ENCODE measurements at places on chromosomes 12 and 14.

DNA sequence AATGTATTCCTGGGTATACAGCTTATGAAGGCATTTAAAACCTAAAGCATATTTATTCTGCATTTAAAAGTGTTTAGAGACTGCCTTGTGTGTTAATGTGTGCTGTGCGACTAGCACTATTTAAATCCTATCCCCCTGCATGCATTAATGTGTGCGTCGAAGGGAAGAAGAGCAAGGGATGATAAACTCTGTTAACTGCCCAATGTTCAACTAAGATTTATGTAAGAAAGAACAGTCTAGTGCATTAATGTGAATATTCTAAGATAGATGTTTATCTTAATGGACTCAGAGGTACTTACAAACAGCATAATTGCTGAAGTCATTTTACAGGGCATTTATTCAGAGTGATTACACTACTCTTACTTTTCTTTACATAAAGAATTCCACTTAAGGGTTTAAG lies 424.8 kb downstream of the DIO2 start:
- no peak for DNase-seq

DNA sequence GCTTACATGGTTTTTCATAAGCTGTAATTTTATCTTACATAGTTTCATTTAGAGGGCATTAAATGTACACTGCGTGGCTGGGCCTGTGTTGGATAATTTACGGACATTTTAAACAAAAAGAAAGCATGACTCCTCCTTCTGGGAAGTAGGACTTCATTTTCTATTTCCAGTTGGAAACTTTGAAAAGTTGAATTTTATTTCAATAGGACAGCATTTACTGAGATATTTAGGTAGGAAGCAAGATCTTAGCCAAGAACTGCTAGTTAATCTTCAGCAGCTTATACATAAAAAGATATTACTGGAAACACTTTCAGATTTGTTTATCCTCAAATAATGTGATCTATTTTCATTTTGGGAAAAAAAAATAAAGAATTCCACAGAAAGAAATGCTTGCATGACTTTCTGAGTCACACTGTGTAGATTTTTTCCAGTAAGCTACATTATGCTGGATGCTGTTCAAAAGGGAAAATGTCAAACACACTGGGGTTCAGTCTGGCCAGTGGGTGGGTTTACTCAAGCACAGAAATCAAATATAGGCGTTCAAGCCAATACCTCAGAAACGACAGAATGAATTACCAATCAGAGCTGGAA lies 239.4 kb upstream of the KRR1 start:
- peak; percentile 36 for DNase-seq

- DNase-seq: peak; percentile 56
Observed at GRCh38 chr12:104792570-104792969, 165.5 kb downstream of the SLC41A2 start.

DNA sequence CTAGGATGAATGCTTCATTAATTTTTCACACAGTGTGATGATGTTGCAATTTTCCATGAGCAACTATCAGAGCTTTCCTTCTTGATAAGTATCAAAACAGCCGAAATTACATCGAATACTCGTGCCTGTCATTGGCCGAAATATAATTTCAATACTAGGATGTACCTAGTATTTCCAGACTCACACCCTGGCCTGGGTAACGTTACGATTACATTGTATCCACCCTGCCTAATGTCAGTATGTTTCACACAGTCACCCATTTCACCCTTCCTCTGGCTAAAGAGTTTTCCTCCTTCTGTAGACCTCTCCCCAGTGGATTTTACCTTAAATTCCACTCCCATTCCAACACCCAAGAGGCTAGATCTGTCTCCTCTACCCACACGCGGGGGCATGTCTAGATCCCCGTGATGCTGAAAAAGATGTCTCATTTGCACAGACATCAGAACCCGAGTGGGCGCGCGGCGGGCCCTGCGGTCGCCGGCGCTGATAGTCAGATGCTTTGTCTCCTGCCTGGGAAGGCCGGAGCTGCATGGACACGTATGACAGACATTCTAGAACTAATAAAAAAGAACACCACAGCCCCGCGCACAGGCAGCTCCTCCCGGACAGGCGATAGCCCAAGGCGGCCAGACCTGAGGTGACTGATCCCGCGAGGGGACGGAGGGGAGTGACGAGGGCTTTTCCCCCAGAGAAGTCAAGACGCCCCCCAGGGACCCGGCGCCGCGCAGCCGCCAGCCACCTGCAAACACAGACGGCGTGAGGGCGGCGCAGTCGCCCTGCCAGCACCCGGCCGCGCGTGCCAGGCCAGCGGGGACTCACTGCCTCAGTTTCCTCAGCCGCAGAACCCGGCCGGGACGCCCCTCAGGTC lies 723 bp downstream of the KIF21A start:
- no peak for DNase-seq

DNA sequence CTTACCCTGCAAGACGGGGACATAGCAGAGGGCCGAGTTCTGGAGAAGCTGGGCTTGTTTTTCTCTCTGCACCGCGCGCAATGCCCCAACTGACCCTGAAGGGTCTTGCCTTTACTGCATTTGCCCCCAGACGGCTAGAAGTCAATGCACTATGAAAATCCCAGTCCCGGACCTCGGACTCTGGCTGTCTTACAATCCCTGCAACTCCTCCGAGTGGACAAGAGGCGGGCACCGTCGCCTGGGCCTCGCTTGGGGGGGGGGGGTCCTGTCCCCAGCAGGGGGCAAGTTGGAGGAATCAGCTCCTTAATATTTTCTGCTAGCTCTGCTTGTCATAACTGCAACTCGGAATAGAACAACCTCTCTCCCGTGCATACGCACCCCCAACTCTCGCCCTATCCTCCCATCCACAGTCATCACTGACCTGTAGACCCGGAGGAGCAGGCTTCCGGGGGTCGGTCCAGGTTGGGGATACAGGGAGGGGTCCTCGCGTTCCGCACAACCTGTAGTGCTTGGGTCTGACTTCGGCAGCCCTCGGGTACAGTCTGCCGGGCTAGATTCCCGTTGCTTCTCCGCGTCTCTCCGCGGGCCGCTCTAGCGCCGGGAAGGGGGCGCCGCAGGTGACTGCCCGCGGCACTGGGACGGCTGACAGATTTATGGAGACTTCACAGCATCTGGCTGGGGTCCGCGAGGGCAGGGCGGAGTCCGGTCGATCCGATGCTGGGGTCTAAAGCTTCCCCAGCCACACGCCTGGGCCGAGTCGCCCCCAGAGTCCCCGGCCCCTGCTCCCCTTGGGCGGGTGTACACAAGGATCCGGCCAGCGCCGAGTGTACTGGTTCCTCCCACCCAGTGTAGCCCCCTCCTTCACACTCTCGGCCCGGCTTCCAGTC lies 3.3 kb upstream of the PAX9 start:
- no peak for DNase-seq

DNA sequence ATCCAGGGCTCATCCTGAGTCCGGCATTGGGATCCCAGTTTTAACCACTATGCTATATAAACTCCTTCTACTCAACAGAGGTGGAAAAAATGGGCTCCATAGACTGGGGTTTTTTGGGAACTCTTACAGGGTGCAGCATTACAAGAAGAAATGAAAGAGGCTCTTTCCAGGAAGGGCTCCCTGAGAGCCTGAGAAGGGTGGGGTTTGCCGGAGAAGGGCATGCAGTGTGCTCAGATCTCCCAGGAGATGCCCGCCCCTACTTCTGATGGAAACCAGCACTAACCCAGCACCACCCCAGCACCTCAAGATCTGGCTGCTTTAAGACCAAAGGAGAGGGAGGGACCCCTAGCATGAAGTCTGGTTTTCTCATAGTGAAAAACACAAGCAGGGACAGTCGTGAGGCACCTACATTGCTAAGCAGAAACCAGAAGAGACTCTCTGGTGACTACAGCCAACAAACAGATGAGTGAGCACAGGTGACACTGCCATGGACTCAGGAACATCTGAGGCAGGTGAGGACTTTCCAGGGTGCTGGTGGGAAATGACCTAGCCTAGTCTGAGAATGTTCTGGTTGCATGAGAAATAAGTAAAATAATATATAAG lies 43.9 kb upstream of the HSP90B1 start:
- no peak for DNase-seq

- no peak for DNase-seq
Observed at GRCh38 chr14:61645247-61645646, 50.1 kb upstream of the HIF1A start.

DNA sequence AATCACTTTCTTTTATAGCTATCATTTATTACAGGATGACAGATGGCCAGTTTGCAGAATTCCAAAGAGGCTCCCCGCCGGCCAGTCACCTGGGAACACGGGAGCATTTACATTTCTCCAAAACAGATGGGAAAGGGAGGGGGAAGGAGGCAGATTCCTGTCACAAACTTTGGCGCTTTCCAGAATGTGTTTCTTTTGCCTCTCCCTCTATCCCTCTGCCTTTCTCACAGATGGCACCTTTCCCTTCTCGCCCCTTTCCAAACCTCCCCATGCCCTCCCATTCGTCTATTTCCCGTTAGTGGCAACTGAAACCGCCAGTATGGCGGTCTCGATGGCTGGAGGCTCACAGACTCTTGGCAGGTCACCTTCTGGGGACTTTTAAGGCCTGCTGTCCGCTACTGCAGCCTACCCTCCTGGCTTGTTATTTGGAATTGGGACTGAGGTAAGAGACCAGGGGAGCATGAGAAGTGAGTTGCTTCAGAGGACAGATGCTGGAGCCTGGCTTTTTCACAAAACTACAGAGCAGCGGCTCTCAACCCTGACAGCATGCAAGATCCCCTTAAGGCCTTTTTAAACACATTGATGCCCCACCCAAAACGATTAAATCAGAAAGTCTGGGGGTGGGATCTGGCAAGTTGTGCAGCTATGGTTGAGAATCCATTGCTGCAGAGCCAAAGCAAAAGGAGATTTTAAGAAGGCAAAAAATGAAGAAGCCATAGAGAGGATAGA lies 161.5 kb upstream of the VASH1 start:
- no peak for DNase-seq

DNA sequence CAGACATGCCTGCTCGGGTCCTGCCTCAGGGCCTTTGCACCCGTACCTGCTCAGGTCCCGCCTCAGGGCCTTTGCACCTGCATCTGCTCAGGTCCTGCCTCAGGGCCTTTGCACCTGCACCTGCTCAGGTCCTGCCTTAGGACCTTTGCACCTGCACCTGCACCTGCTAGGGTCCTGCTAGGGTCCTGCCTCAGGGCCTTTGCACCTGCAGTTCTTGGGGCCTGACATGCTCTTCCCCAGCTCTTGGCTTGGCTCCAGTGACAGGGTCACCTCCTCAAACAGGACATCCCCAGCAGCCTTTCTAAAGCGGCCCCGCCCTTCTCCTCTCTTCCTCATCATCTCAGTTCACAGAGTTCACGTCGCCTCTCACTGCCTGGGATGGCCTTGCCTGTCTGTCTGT lies 54.9 kb upstream of the NCOR2 start:
- no peak for DNase-seq

- no peak for DNase-seq
Observed at GRCh38 chr14:57493467-57494181, at the start of gene CCDC198. CCDC198 (minus strand) TSS chr14:57493857; CDS start chr14:57493715, 142 bp downstream.

- DNase-seq: no peak
Observed at GRCh38 chr14:52706724-52707706, at the start of gene PSMC6. PSMC6 (plus strand) TSS chr14:52707200; CDS start chr14:52707220, 20 bp downstream.

DNA sequence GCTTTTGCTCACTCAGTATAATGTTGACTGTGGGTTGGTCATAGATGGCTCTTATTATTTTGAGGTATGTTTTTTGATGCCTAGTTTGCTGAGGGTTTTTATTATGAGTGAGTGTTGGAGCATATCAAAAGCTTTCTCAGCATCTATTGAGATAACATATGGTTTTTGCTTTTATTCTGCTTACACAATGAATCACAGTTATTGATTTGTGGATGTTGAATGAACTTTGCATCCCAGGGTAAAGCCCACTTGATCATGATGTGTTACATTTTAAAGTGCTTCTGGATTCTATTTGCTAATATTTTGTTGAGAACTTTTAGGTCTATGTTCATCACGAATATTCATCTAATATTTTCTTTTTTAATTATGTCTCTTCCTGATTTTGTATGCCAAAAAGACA lies 1260.3 kb downstream of the TMEM121 start:
- no peak for DNase-seq

DNA sequence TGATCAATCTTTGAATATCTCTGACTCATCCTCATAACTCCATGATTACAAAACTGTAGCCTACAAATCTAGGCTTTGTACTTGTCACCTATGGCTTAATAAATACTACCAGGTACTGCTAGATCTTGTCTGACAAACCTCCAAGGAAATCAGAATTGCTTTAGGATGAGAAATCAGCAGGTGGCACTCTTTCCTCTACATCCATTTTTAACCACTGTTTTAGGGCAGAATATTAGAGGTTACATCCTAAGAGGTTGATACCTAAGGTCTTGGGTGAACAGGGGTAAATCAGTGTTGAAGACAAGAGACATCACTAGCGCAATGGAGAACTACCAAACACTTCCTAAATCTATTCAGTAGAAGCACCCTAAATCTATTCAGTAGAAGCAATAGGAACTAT lies 63.1 kb upstream of the SOX5 start:
- no peak for DNase-seq

GRCh38 chr14:54734966-54735365 lies 167.7 kb downstream of the GCH1 start:
- DNase-seq: no peak

DNA sequence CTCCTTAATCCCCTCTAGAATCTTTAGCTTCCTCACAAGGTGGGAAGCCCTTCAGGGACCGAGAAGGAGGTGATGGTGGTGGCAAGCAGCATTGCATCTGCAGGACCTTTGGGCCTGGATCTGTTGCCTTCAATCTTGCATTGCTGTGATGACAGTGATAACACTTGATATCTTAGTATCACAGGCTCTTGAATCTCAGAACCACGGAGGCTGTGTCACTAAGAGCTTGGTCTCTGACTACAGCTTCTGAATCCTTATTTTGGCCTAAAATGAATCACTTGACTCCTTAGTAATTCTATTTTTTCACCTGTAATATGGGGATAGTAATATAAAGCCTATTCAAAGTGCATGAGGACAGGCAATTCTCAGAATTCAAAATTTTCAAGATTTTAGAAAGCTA lies 8.9 kb upstream of the AMN1 start:
- DNase-seq: no peak

DNA sequence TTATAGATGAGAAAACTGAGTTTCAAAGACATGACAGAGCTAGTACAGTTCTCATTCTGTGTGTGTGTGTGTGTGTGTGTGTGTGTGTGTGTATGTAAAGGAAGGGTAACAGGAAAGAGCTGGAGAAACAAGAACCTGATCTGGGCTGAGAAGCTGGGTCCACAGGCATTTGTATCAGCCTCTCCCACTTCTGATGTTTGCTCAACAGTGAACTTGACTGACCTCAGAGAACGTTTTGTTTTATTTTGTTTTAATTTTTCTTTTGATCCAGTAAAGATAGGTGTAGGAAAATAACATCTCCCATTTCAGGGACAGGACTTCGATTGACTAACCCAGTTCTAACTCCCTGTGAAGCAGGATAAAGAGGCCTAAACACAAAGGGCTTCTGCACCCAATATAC lies 85.4 kb downstream of the STXBP6 start:
- no peak for DNase-seq

DNA sequence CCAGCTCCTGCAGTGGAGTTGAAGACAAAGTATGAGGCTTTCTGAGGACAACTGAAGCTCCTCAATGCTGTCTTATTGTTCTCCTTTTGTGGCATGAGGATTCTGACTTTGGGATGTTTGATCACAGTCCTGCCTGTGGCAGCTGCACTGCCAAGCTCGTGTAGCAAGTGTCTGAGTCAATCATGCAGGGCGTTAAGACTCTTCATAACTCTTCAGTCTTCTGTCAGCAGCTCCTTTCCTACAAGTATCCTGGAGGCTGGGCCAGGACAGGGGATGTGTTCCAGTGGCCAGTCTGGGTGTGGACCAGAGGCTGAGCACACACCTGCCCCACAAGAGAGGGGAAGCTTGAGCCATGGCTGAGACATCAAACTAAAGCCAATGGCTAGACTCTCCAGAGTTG lies 94.3 kb downstream of the PELI2 start:
- DNase-seq: no peak
